IMR-90 (cell line): ENCODE measurements at places on chromosomes 1 and 21.
A peak's percentile ranks its signal among the peaks of the same experiment; 100 is the strongest.

DNA sequence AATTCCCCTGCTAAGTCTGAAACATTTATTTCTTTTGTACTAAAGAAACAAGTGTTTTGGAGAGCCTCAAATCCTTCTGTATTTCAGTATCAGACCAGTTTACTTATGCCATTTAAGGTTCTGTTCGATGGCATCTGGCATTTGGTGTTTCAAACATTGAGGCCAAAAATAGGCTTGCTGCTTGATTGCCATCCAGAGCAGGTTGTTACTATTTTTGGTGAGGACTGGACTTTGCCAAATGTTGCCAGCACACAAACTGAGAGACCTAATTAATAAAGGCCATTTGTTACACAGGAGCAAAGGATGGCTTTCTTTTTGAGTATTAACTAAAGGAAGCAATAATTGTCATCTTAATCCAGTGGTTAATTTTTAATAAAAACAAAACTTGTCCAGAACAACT is 26.2 kb downstream of the VPS45 start:
- no peak for DNase-seq

- DNase-seq: no peak
These were observed 789 bp upstream of the GALE start for GRCh38 chr1:23801338-23801748.

- DNase-seq: no peak
These were observed 6.5 kb upstream of the ID3 start for GRCh38 chr1:23565776-23566175.

GRCh38 chr21:45301521-45302081 is 13.9 kb upstream of the POFUT2 start:
- no peak for DNase-seq

DNA sequence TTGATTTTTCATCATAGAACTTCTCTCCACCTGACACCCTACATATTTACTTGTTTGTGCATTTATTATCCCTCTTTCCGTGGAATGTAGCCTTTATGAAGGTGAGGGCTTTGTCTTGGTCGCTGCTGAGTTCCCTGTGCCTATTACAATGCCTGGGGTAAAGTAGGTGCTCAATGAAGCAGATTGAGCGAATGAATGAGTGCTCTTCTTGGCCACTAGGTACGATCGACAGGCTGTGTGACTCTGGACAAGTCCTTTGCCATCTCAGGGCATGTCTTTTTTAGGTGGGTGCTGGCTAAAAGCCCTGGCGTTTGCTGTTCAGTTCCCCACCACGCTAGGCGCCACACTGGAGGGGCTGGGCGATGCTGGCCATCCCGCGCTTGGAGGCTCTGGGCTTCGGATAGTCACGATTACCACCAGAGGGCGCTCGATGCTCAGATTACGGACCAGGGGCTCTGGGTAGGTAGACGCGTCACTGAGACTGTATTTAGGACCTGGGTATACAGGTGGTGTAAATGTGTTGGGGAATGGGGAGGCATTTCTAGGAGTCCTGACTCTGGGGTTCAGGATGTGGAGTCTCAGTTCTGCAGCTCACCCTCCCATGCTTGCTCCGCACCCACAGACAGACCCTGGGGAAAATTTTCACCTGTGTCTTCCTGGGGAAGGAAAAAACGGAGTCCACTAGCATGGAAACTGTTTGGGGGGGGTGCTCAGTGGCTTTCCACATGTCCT is 71.0 kb upstream of the CSF3R start:
- peak; percentile 25 for DNase-seq

- DNase-seq: no peak
These were observed 7.3 kb downstream of the UAP1 start for GRCh38 chr1:162568802-162569201.

GRCh38 chr1:201883786-201884185 is 4.9 kb upstream of the SHISA4 start:
- DNase-seq: peak; percentile 43

DNA sequence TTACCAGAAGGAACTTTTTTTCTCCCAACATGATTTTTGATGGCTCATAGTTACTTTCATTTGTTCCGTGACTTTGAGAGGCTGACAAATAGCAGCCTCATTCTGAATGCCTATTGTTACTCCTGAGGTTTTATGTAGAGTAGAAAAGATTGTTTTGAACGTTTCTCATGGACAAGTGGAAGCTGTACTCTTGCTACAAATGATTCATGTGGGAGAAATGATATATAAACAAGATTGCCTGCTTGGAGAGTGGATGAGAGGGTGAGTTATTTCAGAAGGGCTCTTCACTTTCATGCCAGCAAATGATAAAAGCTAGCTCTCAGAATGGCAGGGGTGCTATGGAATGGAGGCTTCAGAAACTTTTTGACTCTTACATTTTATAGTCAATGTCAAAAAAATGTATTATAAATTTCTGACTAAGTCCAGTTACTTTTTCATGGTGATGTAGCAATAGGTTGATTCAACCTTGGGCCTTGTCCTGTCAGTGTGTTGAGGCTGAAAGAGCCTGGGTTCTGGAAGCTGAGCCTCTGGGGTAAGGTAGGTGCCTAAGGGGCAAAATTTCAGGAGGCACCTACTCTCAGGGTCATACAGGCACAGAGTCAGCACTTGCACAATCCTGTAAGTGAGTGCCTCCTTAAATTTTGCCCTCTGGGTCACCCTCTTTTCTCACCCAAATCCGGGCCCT is 19.4 kb downstream of the JUN start:
- peak; percentile 90 for DNase-seq

DNA sequence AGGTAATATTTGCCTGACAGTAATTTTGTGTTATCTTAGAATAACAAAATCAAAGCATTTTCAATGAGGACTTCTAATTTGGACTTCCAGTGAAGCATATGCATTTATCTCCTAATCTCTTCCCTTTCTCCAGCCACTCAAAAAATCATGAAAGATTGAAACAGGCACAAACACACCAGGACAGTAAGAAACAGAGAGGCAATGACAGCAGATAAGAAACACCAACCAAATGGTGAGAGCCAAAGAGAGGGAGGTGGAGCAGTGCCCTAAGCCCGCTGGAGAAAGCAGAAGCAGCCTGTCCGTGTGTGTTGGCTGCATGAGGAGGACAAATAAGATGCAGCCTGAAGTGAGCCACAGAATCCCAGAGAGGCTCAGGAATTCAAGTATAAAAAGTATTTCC is 39.0 kb downstream of the SLC44A3 start:
- DNase-seq: no peak

DNA sequence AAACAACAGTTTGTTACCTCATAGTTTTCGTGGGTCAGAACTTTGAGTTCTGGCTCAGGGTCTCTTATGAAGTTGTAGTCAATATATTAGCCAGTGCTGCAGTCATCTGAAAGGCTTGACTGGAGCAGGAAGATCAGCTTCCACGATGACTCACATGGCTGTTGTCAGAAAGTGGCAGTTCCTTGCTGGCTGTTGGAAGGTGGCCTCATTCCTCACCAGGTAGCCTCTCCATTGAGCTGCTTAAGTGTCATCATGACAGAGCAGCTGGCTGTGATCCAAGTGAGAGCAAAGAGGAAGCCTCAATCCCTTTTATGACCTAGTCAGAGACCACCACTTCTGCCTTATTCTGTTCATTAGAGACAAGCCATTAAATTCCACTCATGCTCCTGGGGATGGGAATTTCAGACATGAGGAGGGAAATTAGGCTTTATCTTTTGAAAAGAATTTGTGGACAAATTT is 5.6 kb downstream of the OSBPL9 start:
- DNase-seq: peak; percentile 80

DNA sequence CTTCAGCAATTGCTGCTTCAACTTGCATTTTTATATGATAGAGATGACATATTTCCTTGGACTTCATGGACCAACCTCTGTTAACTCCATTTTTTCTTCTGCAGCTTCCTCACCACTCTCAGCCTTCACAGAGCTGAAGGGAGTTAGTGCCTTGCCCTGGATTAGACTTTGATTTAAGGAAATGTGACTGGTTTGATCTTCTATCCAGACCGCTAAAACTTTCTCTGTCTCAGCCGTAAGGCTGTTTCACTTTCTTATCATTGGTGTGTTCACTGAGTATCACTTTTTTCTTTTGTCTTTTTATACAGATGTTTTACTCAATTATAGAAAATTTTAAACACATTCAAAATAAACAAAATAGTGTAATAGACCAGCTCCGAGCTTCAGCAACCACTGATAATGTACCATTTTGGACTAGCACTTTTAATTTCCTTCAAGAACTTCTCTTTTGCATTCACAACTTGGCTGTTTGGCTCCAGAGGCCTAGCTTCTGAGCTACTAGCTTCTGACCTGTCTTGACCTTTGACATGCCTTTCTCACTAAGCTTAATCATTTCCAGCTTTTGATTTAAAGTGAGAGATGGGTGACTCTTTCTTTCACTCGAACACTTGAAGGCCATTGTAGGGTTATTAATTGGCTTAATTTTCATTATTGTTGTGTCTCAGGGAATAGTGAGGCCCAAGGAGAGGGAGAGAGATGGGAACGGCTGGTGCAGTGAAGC is 9.3 kb downstream of the NEK7 start:
- DNase-seq: no peak

DNA sequence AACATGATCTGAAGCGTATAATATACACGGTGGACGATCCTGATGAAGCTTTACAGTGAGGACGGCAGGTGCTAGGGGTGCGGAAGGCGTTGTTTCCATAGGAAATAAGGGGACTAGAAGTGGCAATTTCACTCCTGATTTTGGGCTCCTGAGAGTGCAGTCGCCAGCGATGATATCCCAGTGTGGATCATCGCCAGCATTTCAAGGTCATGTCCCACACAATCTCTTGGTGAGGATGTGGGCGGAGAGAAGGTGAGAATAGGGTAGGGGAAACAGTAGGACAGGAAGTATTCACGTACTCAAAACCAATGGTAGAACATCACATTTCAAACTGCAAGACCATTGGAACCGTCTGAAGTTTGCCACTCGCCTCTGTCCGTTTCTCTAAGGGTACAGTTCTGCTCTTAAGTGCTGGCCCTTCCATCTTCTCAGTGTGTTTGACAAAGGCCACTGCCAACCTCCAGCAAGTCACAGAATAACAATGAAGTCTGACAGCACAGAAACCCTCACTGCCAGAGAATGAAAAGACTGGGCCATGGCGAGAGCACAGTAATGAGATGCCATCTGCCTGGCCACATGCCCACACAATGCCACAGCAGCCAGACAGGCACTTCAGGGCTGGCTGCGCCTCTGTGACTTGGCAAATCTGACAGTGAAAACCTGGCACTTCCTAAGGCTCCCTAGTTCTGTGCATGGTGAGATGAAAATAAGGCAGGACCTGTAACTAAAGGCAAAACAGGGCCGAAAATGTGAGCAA is 27.9 kb downstream of the PCSK9 start:
- no peak for DNase-seq

GRCh38 chr1:158101927-158102326 is 78.8 kb upstream of the CD1D start:
- DNase-seq: peak; percentile 71

GRCh38 chr1:182193908-182194550 is 132.5 kb upstream of the ZNF648 start:
- DNase-seq: peak; percentile 31

DNA sequence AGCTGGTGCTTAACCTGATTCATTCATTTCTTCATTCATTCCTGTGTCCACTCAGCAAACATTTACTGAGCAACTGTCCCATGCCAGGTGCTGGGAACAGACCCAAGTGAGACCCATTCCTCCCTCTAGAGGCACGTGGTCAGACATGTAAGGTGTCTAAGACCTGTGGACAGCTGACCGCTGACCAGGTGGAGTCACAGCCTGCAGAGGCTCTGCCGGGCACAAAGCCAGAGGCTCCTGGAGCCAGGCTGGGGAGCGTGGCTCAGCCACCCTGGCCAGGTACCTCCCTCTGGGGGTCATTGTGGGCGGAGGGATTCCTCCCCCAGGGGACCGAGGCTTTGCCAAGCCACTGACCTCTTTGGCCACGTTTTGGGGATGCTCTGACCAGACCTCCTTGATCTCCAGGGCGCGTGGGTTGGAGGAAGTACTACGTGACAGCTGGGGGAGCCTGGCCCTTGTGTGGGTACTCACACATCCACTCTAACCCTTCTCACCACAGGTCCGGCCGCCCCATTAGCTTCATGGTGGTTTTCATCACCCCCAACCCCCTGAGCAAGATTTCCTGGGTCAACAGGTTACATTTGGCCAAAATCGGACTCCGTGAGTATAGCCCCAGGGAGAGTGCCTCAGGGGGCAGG is 100.3 kb downstream of the ARHGEF10L start:
- no peak for DNase-seq

- DNase-seq: peak; percentile 36
These were observed 8.8 kb upstream of the ADAR start for GRCh38 chr1:154616659-154617345.

DNA sequence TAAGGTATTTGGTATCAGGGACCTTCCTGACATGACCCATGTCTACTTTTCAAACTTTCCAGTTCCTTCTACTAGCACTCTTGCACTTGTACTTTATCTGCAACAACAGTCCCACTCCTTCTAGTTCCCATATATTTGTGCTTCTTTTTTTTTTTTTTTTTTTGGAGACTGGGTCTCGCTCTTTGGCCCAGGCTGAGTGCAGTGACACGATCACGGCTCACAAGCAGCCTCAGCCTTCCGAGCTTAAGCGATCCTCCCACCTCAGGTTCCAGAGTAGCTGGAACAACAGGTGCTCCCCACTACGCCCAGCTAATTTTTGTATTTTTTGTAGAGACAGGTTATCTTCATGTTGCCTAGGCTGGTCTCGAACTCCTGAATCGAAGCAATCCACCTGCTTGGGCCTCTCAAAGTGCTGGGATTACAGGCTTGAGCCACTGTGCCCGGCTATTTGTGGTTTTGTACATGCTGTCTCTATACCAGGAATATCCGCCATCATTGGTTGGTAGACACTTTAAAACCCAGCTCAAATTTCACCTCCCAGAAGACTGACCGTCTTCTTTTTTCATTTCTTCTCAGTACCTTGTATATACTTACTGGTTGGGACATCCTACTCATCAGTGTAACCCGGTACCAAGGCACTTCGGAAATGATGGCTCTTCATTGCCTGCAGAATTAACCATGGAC is 1.1 kb downstream of the ZMYM1 start:
- DNase-seq: no peak

DNA sequence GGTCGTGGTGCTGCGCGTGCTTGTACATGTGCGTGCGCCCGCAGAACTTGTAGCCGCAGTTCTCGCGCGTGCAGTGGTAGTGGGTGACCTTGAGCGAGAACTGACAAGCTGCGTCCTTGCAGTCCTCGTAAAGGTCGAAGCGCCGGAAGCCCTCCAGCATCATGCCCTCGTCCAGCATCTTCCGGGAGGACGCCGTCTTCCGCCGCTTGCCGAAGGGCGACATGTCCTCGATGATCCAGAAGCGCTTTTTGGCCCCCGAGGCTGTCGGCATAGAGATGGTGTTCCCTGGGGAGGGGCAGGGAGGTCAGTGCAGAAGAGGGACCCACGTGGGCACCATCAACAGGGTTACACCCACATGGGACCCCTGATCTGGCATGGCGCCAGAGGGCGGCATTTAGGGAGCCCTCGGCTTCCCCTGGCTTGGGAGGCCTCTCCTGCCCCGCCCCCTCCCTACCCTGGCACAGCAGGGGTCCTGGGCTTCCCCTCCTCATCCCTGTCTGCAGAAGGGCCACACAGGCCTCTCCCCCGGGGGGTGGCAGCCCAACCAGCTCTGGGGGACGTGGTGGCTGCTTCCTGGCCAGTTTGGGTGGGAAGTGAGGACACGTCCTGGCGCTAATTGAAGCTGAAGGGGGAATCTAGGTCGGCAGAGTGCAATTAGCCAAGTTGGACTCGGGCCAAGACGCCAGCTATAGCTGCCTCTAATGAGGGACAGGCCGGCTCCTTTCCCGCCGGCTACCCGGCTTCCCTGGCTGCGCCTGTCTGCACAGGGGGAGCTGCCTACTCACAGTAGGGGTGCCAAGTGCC is 156.5 kb downstream of the CASZ1 start:
- no peak for DNase-seq

- DNase-seq: no peak
These were observed 6.2 kb downstream of the EPRS1 start for GRCh38 chr1:220040028-220040596.

GRCh38 chr21:14589855-14590563 is 43.9 kb upstream of the SAMSN1 start:
- DNase-seq: no peak
